ENCODE measurements at places on chromosomes 3 and 15.

DNA sequence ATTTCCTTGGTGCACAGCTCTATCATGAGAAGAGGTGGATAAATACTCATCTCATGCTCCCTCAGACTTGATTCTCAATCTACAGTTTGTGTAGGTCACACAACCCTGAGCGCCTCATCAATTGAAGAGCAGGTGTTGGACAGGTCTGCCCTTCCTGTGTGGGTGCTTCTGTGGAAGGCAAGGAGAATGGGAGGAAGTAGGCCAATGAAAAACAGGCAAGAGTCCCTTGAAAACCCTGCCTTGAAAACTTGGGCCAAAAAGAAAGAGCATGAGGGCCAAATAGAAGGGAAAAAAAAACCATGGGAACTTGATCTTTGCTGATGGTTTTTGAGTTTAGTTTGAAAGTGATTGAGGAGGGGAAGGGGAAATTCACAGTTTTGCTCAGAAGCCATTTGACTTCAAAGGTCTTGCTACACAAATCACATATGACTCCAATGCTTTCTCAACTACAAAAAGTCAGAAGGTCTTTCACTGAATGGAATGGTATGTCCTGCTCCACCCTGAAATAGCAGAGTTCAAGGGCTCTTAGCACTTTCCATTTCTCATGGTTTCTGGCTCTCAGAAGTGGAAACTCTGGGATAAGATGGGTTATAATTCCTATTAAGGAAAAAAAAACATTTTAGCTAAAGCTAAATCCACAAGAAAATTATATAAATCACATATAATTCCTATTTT is 37.2 kb upstream of the TM4SF1 start:
- no peak for DNase-seq

DNA sequence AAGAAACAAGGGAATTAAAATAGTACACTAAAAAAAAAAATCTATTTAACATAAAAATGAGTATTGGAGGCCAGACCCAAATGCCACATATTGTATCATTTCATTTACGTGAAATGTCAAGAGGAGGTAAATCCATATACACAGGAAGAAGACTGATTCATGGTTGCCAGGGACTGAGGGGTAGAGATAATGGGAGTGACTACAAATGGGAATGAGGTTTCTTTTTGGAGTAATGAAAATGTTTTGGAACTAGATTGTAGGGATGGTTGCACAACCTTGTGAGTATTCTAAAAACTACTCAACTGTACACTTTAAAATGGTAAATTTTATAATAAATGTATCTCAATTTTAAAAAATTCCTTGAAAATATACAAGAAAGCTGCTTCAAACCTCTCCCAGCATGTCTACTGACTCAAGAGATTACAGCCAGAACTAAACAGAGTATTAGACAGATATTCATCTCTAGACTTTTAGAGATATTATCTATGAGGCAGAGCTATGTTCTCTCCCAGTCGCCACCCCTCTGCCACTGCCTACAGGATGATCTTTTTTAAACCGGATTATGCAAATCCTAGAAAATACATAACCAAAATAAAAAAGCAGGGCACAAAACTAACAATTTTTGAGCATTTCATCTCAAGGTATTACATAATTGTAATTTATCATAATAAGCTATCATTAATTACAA is 6.2 kb downstream of the HLTF start:
- DNase-seq: no peak

DNA sequence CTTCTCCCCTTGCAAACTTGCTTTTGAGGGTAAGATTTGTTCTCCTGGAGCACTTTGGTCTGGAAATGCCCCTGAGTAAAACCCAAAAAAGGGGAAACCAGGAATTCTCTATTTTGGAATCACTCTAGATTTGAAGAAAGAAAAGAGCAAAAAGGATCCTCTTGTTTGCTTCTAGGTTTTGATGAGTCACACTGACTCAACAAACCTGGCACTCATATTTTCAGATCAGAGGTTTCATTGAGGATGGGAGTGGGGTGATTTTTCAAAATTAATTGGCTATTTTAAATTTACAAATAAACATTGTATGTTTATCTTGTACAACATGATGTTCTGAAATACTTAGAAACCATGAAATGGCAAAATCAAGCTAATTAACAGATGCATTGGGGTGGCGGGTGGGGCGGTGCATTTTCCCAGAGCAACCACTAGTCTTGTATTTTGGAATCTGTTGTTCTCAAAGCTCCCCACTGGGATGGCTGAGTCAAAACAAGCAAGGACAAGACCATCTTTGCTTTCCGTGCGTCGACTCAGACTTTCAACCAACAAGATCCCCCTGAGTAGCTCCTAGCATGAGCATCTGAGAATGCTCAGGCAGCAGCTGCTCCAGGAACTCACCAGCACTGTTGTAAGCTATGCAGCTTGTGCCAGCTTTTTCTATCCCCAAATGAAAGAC is 451.4 kb downstream of the WDR72 start:
- DNase-seq: no peak

DNA sequence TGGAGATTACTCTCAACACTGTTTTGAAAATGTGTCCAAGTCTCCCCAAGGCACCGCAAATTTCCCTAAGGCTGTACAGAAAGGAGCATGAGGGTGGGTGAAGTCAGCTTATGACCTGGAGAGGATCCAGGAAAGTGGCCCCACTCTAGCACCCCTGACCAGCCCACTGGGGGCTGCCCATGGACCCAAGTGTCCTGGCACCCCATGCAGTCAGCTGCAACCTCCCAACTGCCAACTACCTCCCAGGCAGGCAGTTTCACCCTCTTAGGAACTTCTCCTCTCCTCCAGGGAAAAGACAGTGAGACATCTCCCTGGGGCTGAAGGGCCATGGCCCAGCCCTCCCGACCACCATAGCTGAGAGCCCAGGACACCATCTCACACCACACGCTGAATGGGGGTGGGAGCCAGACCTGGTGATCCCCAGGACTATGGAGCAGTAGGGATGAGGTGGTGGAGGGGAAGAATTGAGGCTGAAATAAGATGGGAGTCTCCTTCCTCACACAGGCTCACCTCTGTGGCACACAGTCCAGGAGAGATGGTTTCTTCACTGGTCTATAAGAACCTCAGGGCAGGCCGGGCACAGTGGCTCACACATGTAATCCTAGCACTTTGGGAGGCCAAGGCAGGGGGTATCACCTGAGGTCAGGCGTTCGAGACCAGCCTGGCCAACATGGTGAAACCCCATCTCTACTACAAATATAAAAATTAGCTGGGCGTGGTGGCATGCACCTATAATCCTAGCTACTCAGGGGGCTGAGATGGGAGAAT is 104.4 kb downstream of the DAPK2 start:
- no peak for DNase-seq

- no peak for DNase-seq
These were observed 43.3 kb downstream of the PLOD2 start for GRCh38 chr3:146117406-146118285.

DNA sequence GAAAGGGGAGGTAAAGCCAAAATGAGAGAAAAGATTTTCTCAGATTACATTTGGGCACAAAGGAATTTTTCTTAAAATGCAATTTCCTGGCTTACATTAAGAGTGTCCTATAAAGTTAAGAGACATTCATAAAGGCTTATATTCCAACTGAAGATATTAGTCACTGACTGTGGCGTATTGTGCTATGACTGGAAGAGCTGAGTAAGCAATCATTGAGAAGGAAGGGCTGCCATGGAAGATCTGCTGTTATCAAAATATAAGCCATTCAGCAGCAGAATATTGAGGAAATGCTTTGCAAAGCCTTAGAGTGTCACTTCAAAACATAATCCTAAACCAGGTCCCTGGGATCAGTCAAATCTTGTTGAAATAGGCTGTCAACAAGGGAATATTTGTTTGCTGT is 593.9 kb downstream of the TUSC7 start:
- no peak for DNase-seq

GRCh38 chr3:46478341-46478740 is 13.6 kb upstream of the LTF start:
- peak; percentile 23 for DNase-seq

GRCh38 chr15:67013696-67014095 is 51.7 kb upstream of the SMAD3 start:
- no peak for DNase-seq

DNA sequence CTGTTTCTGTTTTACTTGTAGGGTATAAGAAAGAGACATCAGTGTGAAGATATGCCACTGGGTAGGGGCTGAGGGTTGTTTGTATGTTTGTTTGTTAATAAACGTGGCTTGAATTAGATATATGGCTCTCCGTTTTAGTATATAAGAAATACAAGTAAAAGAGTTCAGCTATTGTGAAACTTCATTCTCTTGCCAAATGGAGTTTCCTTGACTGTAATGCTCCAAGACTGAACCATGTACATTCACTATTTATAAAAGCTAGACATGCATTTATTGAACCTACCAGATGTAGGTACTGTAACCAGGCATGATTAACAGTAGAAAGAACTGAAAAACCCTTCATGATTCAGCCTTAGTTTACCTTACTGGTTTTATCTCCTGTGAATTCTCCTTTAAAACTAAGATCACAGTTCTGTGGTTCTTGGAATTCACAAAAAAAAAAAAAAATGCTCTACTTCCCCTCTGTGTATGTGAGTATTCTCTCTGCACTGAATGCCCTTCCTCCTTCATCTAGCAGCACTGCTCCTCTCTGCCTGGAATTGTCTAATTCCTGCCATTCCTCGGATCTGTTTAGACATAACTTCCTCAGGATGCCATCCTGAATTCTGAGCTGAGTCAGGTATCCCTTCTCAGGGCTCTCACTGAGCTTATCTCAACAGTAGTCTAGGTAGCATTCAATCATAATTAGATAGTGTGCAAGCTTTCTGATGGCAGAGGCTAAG is 504.4 kb downstream of the FHIT start:
- DNase-seq: no peak

DNA sequence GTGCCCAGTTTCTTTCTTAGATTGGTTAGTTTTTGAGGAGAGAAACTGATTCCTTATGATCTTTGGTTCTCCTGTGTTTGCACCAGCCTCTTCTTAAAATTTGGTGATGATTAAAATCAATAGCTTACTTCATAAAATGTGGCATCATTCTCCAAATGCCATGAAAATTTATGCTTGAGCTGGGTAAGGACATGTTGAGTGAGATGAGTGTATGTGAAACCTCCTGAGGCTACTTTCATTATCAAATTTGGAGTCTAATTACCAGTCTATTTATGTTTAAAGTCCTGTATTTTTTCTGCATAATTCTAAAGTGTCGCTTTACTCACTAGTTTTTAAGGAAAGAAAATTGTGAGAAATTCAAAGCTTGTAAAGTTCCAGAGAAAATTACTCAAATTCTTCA is 102.1 kb downstream of the DIPK2A start:
- no peak for DNase-seq

DNA sequence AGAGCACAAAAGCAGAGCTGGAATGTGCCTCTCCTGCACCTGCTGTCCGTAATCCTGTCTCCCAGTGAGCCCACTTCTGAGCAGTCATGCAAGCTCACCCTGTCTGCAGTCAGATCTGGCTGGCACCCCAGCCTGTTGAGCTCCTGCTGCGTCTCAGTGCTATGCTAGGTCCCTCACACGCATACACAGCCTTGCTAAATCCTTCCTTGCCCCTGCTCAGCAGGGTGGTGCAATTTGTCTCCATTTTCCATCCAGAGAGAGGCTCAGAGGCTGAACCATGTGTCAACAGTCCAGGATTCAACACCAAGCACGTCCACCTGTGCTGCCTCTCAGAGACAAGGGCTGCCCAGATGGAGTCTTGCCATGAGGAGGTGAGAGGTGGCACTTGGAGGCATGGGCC is 11.0 kb downstream of the POMGNT2 start:
- DNase-seq: no peak

- no peak for DNase-seq
These were observed 87.2 kb upstream of the NMNAT3 start for GRCh38 chr3:139764936-139765335.

DNA sequence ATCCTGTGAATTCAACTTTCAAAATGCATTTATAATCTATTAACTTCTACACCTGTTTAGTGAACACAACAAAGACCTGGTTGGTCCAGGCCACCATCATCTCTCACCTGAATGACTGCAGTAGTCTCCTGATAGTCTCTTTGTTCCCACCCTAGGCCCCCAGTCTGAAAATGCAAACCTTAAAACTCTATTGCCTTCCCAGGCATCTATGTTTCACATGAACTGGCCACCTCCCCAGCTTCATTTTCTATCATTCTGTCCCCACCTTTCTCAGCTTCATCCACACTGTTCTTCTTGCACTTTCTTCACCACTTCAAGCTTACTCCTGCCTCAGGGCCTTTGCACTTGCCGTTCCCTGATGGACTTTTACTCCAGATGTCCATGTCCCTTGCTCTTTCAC is 45.0 kb downstream of the CLSTN2 start:
- no peak for DNase-seq

DNA sequence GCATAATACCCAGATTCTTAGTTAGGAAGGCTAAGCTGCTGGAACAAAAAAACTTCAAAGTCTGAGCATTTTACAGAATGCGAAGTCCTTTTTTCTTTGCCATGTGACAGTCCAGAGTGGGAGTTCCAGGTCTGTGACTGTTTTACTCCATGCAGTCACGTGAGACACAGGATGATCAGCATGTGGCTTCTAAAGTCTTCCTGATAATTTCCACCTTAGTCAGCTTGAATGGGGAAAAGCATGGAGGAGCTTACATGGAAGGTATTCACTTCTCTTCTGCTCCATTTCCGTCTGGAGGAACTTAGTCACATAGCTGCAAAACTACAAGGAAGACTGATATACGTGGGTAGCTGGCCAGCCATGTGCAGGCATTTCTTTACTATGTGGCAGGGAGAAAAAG is 1.7 kb downstream of the SNTN start:
- DNase-seq: no peak

- DNase-seq: no peak
These were observed 153.7 kb downstream of the IL20RB start for GRCh38 chr3:137111497-137111896.

- no peak for DNase-seq
These were observed 139.2 kb upstream of the CTNNB1 start for GRCh38 chr3:41060106-41060505.

GRCh38 chr3:115930168-115930567 is 306.9 kb downstream of the GAP43 start:
- DNase-seq: no peak

DNA sequence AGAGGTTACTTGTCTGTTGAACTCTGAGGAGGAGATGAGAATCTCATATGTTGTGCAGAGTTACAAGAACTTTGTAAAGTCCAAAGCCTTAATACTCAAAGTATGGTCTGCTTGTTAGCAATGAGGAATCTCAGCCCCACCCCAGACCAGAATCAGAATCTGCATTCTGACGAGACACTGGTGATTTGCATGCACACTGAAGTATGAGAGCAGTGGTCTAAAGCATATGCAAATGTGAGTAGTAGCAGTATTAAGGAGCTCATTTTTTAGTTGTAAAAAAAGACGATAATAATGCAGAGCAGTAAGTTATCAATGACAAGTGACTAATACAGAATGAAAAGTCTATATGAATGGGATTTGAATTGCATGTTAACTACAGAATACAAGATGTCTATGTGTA is 327.7 kb downstream of the RYR3 start:
- DNase-seq: no peak

- no peak for DNase-seq
These were observed 93.9 kb downstream of the RBPMS2 start for GRCh38 chr15:64681424-64682024.

- DNase-seq: no peak
These were observed 426.2 kb upstream of the BCHE start for GRCh38 chr3:166263460-166263859.

All from RWPE2 (cell line).